WTC11 (cell line): ENCODE measurements at places on chromosomes 6 and 20.

DNA sequence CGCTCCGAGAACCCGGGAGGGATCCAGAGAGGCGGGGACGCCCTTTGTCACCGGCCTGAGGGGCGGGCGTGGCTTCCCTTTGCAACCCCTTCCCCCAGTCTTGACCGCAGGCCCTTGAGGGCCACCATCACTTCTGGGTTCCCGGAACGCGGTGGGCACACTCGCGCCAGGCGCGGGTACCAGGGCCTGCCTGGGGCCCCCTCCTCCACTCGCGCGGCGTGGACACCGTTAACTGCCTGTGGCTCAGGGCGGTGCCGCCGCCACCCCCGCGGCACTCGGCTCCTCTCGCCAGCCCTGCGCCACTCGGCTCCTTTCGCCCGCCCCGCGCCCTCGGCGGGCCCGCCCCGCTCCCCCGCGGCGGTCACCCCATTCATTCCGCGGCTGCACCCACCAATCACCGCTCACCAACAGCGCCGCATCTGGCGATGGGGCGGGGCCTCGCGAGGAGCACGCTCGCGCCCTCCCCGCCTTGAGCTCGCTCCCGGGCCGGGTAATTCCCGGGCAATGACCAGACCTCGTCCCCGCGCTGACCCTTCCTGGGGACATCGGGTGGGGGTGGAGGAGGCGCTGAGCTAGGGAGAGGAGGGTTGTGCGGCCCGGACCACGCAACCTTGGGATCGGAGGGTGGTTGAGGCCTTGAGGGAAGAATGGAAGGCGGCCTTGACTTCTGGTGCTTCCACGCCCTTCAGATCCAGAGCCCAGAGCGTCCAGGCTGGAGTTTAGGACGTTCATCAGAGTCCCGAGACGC is 10.5 kb upstream of the ELOVL5 start:
- peak; percentile 96 for DNase-seq

GRCh38 chr6:85771925-85772430 is 129.3 kb upstream of the SYNCRIP start:
- no peak for DNase-seq

- no peak for DNase-seq
These were observed 73.0 kb upstream of the SYNJ2 start for GRCh38 chr6:157908369-157909281.

DNA sequence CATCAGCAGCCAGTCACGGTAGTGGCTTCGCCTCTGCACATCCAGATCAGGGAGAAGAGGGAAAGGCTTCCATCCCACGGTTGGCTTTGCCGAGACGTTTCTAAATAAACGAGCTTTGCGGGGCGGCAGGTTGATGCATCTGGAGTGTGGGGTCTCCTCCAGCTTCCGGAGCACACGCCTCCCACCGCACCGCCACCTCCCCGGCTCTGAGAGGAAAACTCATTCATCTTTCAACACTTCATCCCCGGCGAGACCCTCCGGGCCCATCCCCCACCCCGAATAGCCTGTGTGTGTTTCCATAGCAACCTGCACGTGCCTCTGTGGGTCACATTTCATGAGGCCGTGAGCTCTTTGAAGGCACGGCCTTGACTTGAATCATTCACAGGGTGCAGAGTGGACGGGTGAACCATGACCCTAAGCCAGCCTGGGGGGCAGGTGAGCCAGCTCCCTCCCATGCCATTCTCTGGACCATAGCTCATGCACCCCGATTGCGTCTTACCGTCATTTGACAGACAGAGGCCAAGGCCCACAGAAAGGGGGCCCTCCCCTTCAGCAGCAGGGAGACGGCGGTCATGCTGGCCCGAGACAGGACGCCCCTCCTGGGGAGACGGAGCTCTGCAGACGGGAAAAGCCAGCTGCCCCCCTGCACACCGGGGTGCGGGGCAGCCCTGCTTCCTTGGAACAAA is 16.2 kb upstream of the CHRNA4 start:
- peak; percentile 66 for DNase-seq

DNA sequence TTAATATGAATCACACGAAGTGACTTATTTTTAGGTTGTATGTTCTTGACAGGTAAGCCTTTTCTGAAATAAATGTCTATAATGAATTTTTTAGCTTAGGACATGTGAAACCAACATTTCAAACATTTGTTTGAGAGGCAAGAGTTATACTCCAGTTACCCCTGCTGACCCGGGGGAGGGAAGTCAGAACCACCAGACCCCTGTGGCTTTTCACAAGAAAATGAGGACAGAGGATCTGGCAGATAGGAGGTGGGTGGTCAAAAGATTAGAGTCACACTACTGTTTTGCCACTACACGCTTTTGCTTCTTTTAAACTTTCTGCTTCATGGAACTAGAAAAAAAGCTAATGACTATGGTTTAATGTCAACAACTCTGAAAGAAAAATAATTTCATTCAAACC is 27.5 kb upstream of the ADGRF4 start:
- DNase-seq = no peak

- no peak for DNase-seq
These were observed 503.9 kb downstream of the EPHA7 start for GRCh38 chr6:92915466-92915865.

- peak; percentile 88 for DNase-seq
These were observed 5.6 kb upstream of the ANKRD60 start for GRCh38 chr20:58233881-58234528.

DNA sequence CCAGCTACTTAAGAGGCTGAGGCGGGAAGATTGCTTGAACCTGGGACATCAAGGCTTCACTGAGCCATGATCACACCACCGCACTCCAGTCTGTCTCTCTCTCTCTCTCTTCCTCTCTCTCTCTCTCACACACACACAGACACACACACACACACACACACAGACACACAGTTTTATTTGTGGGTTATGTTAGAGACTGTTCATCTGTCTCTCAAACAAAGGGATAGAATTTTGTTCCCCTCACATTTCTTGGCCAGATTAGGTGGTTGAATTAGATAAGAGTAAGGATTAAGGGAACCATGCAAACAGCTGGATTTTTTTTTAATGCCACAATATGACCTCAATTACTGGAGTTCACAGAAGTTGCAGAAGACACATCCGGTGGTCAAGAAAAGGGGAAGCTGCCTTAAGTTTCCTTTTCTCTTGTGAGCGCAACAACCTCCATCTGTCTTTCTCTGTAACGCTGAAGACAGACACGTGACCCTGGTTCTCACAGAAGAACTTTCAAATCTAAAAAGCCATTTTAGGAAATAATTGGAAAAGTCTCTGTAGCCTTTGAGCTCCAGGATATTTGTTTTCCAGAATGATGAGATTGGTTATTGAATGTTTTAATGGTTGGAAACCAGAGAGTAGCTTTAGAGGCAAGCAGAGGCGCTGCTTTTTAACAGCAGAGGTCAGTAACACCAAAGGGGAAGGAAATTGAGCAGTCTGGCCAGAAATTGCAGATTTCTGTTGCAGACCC is 32.9 kb upstream of the LGSN start:
- no peak for DNase-seq

DNA sequence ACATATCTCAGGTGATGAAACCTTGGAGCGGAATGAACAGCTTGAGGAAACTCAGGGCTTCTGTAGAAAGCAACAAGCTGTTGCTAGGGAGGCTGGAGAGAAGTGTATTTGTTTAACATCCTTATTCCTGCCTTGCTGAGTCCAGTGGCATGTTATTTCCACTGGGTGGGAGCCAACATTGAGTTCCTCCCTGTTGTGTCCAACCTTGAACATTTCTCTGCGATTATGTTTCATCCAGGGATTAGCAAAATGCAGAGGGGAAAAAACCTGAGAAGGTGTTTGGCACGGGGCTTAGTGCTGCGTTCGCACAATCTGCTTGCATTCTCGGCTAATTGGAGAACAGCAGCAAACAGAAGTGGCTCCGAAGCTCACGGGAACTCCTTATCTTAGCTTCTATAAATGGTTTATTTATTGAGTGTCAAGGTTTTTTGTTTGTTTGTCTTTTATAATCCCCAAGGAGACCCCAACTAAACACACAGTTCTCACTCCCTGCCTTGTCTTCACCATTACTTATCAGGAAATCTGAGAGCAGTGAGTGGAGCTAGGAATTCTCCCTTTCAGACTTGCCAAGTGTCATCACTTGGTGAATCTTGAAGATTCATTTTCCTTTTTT is 412.8 kb downstream of the CDC5L start:
- DNase-seq = no peak

DNA sequence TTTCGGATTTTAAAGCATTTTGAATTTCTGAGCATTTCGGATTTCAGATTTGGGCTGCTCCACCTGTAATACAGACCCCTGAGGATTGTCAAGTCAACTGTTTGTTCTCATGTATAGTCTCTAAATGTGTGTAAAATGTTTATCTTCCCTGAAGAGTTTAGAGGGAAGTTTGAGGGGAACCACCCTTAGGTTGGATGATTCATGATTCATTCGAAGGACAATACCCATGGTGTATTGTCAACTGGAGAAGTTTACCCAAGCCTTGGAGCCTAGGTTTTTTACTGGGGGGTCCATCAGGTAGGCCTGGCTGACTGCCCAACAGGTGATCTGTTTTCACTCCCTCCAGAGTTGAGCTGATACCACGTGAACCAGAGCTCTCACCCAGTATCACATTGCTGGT is 18.9 kb downstream of the GSTA4 start:
- no peak for DNase-seq

GRCh38 chr6:138428944-138429598 is 25.0 kb downstream of the HEBP2 start:
- no peak for DNase-seq

GRCh38 chr6:15116889-15117288 is 129.0 kb upstream of the JARID2 start:
- DNase-seq = no peak

DNA sequence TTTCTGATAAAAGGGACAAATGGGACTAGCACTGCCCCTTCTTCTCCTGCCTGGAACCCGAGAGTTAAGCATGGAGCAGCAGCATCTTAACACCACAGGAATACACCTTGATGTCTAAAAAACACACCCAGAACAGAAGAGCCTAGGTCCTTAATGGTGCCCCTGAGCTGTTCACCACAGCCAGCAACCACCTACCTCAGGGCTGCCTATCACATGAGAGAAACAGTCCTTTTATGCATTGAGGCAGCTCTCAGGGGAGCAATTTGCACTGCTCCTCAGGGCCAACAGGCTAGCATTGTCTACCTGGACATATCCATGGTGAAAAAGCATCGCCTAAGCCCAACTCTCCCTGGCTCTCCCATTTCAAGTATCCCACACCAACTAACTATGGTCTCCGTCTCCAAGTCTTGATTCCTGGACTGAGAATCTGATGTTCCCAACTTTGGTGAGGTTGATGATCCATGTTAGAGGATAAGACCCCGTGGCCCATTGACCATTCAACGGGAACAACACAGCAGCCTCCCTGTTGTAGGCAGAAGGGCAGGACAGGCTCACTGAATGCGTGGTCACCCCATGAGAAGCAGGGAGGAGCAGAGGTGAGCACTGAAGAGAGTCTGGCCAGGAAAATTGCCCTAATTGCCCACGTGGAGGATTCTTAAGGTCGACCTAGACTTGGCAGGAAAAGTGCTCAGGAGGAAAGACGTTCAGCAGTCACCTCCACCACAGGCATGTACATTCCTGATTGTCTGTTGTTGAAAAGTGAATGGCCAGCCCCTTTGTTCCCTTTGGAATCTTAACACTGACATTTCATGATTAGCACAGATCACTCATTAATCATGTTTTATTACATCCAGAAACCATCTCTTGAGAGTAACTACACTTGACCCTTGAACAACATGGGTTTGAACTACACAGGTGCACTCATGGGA is 4.2 kb upstream of the APMAP start:
- no peak for DNase-seq

GRCh38 chr6:37242429-37243052 is 15.0 kb upstream of the TBC1D22B start:
- no peak for DNase-seq

GRCh38 chr20:50547964-50548363 is 37.8 kb downstream of the PTPN1 start:
- DNase-seq = no peak

DNA sequence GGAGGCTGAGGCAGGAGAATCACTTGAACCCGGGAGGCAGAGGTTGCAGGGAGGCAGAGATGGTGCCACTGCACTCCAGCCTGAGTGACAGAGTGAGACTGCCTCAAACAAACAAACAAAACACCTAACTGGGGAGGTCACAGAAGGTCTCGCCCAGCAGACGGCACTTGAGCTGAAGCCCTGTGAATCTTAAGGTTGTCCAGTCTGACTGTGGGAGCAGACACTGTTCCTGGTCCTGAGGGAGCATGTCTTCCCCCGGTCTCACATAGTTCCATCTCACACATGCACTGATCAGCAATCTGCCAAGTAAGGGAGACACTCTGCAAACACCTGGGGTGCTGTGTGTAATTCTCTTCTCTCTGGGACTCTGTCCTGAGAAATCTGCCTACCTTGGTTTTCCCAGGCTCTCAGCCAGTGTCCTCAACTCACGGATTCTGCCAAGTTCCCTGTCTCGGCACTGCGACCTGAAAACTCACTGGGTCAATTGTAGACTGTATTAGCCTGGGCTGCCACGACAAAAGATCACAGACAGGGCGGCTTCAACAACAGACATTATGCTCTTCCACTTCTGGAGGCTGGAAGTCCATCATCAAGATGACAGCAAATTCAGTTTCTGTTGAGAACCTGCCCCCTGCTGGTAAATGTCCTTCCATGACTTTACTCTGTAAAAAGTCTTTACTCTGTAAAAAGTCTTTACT is 94.3 kb downstream of the JPH2 start:
- no peak for DNase-seq

DNA sequence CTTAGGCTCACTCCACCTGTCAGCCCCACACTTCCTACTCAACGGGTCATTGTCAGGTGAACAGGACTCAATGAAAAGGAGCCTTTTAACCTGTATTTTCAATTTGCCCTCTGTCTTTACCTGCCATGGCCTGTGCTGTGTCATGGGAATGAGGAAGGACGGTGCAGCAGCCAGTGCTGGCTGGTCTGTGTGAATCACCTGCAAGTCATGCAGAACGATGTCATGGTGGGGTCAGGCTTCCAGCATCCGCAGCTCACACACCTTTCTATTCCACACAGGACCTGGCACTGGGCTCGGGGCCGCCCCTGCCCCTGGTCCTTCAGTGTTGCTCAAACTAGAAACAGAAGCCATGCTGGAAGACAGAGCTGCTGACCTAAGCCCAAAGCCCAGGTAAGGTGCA is 188.7 kb upstream of the GMDS start:
- DNase-seq = no peak

DNA sequence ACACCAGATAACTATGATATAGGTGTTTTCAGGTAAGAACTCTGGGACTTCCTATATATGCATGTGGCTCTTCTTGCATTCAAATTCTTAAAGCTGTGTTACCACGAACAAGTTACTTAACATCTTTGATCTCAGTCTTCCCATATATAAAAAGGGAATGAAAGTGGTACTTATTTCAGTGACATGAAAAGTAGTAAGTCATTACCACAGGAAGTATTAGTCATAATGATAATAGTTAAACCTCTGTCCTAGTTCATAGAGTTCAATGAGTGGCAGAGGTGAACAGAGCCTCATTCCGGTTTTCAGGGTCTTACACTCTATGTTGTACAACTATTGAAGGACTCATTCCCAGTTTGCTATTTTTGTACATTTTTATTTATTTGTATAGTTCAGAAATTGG is 237.0 kb downstream of the NKAIN2 start:
- no peak for DNase-seq

GRCh38 chr6:13250703-13251102 is 77.6 kb downstream of the TBC1D7 start:
- no peak for DNase-seq
